Sciatic nerve (tissue), 2 donors: ENCODE measurements at places on chromosomes 3 and 15. TPM values are rescaled to one million over a fixed set of nuclear protein-coding genes. Genes with fewer than 3 reads are reported as not detected.

Gene CIB2
- total RNA-seq: 5.4 TPM

Gene SNTN
- not detected for total RNA-seq

Gene POPDC2
- 4.9 TPM for total RNA-seq

Gene ZNF148
- 60.6 TPM for total RNA-seq

Gene PROK2
- 3.0 TPM for total RNA-seq

Gene GOLGA8K
- total RNA-seq: 6.2 TPM

Gene LMAN1L
- not detected for total RNA-seq

Gene RARRES1
- 264 TPM for total RNA-seq

Gene ST8SIA2
- not detected for total RNA-seq

Gene FAM3D
- total RNA-seq: not detected

Gene CPEB1
- total RNA-seq: 27.1 TPM

Gene HCN4
- total RNA-seq: not detected

Gene AAGAB
- 23.2 TPM for total RNA-seq

Gene CSTA
- total RNA-seq: 6.3 TPM

Gene EFL1
- total RNA-seq: 16.0 TPM

Gene SERPINI2
- total RNA-seq: not detected

Gene SLC38A3
- total RNA-seq: 2.5 TPM

Gene TRAIP
- total RNA-seq: 4.2 TPM

Gene CA12
- 4.0 TPM for total RNA-seq

Gene WWTR1
- total RNA-seq: 143 TPM

Gene VWA5B2
- total RNA-seq: 0.53 TPM

Gene SH2D7
- total RNA-seq: not detected

Gene KCNH8
- total RNA-seq: 2.1 TPM

Gene GOLGA8B
- 112 TPM for total RNA-seq

Gene CCR3
- not detected for total RNA-seq

Gene COLQ
- total RNA-seq: 6.3 TPM

Gene PIK3R4
- total RNA-seq: 31.8 TPM

Gene LDHAL6B
- not detected for total RNA-seq

Gene VIPR1
- 5.8 TPM for total RNA-seq

Gene ATP13A5
- total RNA-seq: not detected
